A549 treated with GW870086 at 1 μM for 4 hours (cell line): ENCODE measurements at places on chromosomes 12 and 14. TPM values are rescaled to one million over a fixed set of nuclear protein-coding genes. Genes with fewer than 3 reads are reported as not detected.

Gene TMEM63C
- total RNA-seq, result 1.2 to 1.9 TPM (median 1.8 TPM) in 5 replicates

Gene MAP1LC3B2
- total RNA-seq, result 1.3 to 1.6 TPM (median 1.3 TPM) in 5 replicates

Gene OLR1
- total RNA-seq, result 0.72 to 1.8 TPM (median 1.2 TPM) in 5 replicates

Gene ANO4
- 0.12 to 0.20 TPM (median 0.15 TPM) in 4 of 5 replicates, not detected in the other for total RNA-seq
